ENCODE measurements at places on chromosomes 3 and 15.

DNA sequence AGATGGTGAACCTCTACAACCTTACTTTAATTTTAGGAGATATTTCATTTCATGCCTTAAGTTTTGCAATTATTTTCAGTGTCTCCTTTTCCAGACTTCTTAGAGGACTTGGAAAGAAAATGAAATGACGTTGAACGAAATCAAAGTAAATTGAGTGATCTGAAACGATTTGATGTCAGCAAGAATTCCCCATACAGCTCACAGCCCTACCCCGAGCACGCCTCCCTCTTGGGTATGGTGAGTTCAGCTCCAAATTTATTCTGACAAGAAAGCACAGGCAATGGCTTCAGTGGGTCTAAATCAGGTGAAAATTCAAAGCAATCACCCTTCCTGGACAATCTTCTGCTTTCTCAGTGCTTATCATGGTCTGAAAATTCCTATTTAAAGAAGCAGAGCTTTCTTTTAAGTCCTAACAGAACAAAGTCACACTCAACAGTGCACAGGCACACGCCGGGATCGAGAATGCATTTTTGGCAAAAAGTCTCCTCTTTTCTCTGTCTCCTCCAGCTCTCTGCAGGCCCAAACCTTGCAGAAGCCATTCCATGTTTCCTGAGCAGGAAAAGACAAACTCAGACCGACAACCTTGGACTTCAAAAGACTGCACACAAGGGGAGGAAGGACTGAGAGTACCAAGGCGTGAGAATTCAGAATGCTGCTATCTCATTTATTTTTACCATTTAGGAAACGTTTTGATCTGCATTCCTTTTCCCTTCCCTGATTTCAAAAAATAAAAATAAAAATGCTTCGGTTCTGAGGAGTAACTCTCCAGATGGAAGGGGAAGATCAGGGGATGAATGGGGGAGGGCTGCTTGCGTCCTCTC lies 72.0 kb downstream of the CCNL1 start:
- no peak for DNase-seq

DNA sequence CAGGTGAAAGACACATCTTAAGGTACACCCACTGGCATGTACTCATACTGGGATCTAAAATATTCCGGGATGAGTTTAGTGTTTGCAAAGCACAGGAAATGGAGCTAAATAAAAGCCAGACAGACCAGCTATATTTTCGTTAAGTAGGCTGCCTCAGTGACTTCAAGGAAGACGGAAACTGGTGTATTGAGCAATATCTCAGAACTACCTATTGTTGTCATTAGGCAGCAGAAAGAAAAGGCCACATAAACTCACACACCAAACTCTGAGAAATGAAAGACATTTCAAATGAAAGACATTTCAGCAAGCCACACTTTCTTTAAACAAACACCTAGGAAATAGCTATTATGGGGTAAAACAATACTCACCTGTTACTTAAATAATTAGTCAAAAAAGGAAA lies 761.7 kb upstream of the SEMA6D start:
- no peak for DNase-seq

- no peak for DNase-seq
Observed at GRCh38 chr3:74623261-74623836, 8.9 kb upstream of the CNTN3 start.

- DNase-seq = no peak
Observed at GRCh38 chr3:52704611-52705437, 767 bp downstream of the GLT8D1 start.

DNA sequence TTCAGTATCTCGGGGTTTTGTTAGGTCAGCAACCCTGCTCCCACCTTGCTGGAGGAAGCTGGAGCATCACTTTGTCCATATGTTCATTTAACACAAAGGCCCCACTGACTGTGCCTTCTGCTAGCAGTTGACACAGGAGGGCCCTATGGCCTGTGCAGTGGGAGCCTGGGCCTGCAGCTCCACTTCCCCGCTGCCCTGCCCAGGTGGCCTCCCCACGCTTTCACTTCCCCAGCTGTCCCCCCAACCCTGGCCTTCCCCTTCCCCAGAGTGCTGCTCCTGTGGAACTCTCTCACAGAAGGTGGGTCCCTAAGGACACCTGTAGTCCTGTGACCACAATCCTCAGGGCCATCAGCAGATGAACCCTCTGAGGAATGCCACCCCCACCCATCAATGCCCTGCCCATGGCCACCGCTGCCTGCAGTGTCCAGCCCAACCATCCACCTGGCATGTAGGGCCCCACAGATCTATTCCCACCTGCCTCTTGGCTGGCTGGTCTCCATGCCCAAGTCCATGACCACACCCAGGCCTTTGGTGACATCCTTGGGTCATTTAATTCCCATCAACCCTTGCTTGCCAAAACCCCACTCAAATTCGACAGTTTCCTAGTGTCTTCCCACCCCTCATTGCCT lies 13.5 kb downstream of the TBC1D21 start:
- no peak for DNase-seq

All from activated T-cell treated with anti-CD3 and anti-CD28 coated beads, Interleukin-2, amount 50 U/mL, for 4 hours (primary cell).